ENCODE measurements at places on chromosomes 5 and 9.

GRCh38 chr9:35813434-35814105 lies 1.3 kb downstream of the HINT2 start:
- peak; percentile 43 for DNase-seq

DNA sequence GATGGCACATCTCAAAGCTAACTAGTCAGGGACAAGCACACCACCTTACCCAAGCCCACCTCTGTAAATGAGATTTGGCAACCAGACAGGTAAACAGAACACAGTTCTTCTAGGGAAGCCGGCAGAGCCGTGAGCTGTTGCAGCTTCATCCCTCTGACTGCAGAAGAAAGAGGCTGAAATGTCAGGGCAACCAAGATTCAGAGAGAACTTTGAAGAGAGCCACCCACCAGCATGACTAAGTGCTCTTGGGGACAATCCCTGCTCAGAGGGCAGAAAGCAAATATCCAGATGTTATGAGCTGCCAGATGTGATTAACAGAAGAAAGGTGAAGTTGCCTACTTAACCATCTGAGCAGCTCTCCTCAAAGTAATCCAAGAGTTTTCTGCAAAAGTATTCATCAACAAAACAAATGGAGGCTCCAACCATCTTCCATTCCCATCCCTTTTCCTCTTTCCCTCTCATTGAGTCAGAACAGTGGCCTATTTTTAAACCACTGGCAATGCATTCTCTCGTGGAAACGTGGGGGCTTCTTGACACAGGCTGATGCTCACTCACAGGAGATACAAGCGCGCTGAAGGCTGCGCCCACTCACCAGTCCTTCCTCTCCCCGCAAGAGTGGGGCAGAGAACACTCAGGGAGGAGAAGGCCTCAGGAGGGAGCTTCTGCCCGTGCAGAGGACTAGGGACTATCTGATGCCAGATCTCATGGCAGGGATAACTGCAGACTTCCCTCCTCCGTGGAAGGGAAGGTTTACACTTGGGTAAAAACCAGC lies 57.1 kb downstream of the SLIT3 start:
- DNase-seq: no peak

DNA sequence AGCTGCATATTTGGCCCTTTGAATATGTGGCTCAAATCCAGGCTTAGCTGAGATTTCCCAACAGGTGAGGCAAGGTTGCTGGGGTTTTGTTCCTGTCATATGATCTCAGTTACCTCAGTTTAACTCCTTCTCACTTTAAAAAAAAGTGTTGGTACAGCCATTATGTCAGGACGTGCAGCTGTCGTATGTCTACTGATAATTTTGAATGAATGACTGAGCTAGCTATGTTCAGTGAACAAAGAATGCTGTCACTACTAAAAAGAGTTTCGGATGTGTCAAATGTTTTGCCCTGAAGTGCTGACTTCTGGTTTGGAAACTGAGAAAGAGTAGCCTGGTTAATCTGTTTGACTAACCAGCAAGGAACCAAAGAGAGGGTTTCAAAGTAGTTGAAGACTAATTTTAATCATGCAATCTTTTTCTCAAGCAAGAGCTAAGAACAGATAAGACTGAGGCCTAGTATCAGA lies 106.3 kb upstream of the NR3C1 start:
- DNase-seq: no peak

- DNase-seq: peak; percentile 84
Measured at GRCh38 chr9:34611811-34612787, at the start of gene RPP25L. Gene RPP25L (minus strand): TSS chr9:34612097. CDS start chr9:34611296, 801 bp downstream.

DNA sequence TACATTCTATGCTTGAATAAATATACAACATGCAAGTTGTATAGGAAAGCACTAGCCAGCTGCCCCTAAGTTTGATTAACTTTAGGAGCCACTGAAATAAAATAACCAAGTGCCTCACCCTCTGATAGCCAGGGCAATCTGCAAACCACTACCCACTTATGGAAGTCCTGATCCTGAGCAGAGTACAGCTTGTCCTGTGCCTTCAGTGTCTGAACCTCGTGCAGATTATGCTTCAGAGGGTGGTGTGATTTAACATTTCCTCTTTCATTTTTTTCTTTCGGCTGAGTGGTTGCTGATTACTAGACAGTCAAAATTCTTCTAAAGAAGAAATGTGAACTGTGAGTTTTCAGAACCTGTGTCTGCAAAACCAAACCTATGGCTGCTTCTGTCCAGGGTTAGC lies 327.7 kb downstream of the PIK3R1 start:
- no peak for DNase-seq

DNA sequence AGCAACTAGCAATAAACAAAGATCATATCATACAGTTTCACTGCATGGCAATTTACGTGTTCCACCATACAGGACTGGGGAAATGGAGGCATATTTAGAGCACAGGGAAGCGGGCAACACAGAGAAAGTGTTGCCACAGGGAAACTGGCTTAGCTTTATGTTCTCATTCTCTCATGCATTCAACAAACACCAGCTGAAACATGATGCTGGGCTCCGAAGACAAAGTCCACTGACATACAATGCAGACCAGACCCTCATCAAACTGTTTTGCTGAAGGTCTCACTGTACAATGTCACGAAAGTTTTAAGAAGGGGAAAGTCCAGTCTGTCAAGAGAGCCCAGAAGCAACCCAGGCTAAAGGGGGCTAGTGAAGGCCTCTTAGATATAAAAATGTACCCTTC lies 115.1 kb downstream of the MAPKAP1 start:
- DNase-seq: no peak

DNA sequence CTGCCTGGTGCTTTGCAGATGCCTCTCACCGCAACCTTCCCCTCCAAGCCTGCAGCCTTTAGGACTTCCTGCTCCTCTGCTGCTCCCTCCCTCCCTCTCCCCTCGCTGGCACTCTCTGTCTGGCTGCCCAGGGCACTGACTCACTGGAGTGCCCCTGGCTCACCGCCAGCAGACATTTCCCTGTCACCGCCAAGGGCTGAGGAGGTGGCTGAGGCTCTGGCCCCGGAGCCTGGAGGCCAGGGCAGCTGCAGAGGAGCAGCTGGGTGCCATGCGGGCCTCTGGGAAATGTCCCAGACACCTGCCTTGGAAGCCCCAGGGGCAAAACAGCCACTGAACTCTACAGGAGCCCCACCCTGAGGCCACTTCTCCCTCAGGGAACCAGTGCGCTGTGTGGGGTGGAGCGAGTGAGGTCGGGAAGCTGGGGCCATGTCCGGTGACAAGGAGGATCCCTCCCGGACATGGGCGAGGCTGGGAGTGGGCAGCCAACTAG lies 53.4 kb downstream of the TENT4A start:
- peak; percentile 51 for DNase-seq

DNA sequence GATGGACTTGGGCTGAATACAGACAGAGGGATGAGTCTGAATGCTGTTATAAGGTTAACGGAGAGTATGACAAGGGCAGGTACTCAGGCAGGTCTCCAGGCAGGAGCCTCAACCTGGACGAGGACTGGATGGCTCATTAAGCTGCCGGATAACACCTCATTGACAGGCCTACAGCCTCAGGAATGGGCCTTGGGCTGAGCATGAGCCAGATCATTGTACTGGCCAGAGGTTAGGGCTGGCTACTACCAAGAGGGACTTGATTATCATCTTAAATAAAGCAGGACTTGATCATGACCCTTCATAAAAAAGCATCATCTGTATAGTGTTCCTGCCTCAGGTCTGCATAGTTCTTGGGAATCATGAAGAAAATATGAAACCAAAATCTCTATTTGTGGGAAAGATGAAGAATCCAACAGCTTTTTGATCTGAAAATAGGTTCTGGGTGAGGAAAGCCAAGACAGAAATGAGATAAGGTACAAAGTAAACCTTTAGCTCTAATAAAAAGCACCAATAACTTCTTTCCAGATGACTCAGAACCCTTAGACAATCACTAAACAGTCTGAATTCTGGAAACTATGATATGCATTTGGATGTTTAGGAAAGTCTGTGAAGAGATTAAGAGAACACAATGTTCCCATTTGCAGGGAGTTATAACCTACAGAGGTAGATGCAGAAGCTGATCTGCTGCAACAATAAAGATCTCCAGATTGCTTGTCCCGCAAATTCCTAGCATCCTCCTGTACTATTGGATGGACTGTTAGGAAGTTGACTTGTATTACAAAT lies 343.1 kb downstream of the CTNND2 start:
- no peak for DNase-seq

DNA sequence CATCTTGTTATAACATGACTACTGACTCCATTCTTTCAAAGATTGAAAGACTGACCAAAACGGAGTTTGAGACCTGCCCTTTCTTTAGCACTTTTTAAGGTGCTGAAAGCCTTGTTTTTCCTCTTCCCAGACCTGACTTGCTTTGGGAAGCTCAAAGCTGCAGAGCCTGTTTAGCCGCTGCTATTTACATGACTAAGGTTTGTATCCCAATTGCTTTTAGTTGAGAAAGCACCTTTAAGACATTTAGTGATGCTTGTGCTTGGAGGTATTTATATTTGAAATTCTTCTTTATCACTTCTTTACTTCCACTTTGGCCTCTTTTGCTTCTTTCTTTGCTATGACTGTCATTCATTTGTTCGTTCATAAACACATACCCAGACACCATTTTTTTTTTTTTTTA lies 182.6 kb upstream of the ELL2 start:
- no peak for DNase-seq

GRCh38 chr9:95947118-95947517 lies 71.6 kb downstream of the ERCC6L2 start:
- no peak for DNase-seq

- DNase-seq: no peak
Measured at GRCh38 chr9:128323791-128324190, 1.2 kb downstream of the COQ4 start.

GRCh38 chr5:179619776-179620175 lies 3.7 kb downstream of the HNRNPH1 start:
- no peak for DNase-seq

GRCh38 chr9:99637641-99638040 lies 184.0 kb upstream of the NR4A3 start:
- DNase-seq: no peak

- peak; percentile 22 for DNase-seq
Measured at GRCh38 chr5:92836855-92837755, 743.9 kb downstream of the NR2F1-AS1 start.

DNA sequence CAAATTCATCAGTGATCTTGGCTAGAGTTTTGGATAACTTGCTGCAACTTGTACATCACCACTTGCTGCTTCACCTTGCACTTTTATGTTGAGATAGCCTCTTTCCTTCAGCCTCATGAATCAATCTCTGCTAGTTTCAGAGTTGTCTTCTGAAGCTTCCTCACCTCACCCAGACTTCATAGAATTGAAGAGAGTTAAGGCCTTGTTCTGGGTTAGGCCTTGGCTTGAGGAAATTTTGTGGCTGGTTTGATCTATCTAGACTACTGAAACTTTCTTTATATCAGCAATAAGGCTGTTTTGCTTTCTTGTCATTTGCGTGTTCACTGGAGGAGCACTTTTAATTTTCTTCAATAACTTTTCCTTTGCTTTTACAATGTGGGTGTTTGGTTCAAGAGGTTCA lies 12.8 kb downstream of the FER start:
- DNase-seq: no peak

DNA sequence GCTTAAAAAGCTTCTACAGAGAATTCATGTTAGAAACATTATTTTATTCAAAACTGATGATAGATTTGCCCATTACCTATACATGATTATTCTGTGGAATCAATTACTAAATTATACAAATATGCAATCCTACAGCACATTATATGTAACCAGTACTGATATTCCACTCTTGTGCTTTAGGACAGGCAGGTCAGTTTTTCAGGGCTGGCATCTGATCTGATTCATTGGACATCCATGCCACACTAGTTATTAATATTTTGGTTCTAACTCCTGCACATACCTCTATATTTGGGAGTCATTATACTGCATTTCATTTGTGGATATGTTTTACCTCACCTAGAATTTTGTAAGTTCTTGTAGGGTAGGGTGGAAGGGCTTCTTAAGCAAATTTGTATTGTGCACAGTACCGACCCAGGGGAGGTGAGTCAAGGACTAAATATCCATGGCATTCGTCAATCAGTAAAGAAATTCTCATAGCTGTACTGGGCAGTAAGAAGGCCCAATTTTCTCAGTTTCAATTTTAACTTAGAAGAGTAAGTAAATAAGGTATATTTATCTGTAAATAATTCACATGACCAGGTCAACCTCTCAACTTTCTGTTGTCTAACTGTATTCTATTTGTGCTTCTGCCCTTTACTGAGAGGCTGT lies 33.5 kb downstream of the ELOVL7 start:
- peak; percentile 13 for DNase-seq

DNA sequence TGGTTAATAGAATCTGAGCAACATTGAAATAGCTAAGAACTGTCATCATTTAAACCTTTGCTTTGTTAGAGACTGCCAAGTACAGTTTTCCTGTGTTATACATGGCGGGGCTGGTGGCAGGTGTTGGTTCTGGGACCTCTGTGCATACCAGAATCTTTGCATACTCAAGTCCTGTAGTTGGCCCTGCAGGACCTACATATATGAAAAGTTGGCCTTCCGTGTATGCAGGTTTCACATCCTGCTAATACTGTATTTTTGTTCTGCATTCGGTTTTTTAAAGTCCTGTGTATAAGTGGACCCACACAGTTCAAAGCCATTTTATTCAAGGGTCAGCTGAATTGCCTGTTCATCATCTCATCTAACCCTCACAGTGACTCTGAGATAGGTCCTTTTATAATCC lies 36.4 kb downstream of the LARP1 start:
- no peak for DNase-seq

DNA sequence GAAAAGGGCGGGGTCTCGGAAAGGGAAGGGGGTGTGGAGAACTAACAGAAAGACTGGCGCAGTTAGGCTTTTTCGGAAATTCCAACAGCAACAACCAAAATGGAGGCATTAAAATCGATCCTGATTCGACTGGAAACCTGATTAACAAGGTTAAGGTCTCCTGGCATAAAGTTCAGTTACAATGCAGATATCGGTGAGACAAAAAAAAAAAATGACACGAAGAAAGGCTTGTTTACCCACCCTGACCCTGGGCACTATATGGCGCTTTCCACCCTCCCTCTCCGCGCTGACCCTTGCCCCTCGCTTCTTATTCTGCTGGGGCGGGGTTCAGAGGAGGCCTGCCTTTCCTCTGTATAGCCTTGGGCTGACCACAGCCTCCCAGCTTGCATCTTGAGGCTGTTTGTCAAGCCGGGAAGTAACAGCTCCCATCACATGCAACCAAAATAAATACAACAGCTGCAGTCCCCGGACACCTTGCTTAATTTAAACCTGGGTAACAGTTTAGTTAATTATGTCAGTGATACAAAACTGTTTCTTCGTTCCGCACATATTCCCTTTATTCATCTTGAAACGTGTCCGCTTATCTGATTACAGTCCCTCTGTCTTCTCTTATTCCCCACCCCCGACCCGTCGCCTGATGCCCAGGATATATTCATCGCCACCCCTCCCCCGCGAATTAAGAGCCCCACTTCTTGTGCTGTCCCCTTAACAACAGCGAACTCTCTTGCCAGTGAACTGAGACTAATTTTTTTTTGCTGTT lies 795 bp upstream of the PJA2 start:
- DNase-seq: peak; percentile 88

- no peak for DNase-seq
Measured at GRCh38 chr5:145543968-145544367, 291.2 kb downstream of the PRELID2 start.

Data from fibroblast of pulmonary artery (primary cell).